ENCODE measurements at places on chromosomes 7 and 10. TPM values are rescaled to one million over a fixed set of nuclear protein-coding genes. Genes with fewer than 3 reads are reported as not detected.

DNA sequence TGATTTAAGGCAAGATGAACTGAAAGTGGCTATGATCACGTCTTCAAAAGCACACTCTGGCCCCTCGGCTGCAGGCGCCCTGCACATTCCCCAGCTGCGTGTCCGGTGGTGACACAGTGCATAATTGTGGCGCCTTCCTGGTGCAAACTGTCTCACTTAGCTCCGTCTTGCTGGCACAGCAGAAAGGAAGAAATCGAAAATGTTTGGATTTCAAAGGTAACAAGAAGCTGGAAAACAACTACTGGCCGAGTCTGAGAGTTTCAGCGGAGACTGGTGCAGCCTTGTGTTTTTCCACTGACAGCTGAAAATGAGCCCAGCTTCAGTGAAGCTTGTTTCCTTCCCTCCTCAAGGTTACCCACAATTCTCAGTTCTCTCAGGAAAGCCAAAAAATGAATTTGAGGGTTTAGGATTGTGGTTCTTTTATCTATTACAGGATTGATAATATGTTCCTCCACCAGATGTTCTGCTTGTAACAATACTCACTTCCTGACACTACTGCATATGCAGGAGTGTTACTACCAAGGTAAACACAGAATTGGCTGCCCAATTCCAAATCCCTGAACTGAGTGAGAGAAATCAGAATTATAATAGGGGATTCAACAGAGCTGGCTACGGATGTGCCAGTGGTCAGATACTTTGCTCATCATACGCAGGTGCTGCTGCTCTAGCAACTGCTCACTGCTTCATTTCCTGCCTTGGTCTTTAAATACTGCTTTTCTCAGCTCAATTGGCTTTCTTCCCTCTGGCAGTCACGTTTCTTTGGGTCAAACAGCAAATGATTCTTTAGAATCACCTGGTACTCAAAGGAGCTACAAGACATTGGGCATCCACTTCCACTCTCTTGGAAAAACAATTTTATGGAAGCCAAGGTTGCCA lies 63.7 kb downstream of the TRUB1 start:
- no peak for DNase-seq

DNA sequence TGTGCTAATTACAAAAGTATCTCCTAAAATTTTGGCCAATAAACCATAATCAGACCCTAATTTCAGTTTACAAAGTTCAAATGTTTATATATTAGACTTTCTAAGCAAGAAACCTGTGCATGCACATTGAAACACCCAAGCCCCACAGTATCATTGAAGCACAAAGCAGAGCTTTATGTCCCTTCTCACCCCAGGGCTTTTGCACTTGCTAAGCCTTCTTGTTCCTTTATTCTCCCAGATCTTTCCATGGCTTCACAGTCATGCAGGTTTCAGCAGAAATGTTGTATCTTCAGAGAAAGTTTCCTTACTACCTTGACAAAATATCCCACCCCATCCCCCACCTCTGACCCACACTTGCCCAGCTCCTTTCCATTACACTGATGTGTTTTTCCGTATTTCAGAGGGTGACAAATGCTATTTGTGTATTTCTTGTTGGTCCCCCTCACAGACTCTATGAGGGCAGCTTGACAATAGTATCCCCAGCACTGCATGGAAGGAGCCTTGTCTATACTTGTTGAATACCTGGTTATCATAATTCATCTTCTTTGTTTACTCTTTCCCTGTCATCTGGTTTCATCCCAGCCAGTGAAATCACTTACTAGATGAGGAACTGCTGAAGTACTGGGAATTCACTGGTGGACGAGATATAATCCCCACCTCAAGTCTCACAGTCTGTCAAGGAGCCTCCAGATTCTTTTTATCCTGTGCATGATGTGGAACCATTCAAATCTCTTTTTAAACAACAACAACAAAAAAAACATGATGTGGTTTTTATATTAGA lies 24.0 kb upstream of the PCGF5 start:
- no peak for DNase-seq

- no peak for DNase-seq
Observed at GRCh38 chr10:50281210-50281966, 30.1 kb upstream of the ASAH2 start.

DNA sequence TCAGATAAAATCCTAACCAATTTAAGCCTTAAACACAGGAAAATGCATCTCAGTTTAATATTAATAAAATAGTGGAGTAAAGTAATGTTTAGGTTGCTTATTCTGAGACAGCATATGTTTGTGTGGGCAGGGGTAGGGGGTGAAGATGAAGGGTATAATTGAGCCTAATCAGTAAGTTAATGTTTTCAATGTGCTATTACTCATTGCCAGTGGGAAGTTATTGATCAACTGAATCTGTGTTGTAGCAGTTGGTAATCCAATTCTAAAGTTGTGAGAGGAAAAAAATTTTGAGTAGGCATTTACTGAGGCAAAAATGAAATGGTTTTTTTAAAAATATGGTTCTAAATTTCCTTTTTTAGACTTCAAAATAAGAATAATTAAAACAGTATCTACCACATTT lies 16.5 kb downstream of the CFAP69 start:
- no peak for DNase-seq

DNA sequence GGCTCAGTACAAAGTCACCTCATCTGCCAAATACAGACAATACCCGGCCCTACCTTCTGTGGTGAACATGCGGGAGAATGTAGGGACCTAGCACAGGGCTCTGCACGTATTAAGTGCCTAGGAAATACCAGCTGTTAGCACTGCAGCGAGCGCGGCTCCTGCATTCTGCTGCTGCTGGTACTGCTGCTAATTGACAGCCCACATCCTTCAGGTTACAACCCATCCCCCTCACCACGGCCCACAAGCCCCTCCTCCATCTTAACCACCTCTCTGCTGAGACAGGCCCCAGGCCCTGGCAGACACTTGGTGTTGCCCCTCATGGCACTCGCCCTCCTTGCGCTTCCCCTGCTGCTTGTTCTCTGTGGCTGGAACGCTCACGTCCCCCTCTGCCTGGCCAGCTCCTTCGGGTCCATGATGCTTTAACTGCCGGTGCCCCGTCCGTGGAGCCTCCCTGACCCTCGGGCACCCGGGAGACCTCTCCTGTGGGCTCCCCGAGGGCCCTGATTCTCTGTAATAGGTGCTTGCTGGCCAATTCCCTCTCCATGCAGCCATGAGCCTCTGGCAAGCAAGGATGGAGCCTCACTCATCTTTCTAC lies 53.3 kb upstream of the LOXL4 start:
- peak; percentile 84 for DNase-seq

The SDK1 gene
- total RNA-seq: 22.7 TPM

The FGFR2 gene
- 65.8 TPM for total RNA-seq

The NME8 gene
- total RNA-seq: 1.9 TPM

The C7orf25 gene
- total RNA-seq: 7.0 TPM

The FLNC gene
- 11.3 TPM for total RNA-seq
